K562 (cell line): ENCODE measurements at places on chromosomes 16 and 17.

DNA sequence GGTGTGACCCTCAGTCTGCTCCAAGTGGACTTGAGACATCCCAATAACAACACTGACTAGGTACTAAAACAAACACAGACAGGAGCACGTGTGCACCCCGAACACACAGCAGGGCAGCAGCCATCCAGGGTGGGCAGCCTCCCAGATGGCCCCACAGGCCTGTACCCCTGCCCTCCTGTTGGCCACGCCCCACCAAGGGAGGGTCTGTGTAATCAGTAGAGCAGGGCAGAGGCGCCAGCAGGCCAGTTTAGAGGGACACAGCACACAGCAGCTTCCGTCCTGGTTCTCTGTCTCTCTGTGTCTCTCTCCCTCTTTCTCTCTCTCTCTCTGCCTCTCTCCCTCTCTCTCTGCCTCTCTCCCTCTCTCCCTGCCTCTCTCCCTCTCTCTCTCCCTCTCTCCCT lies 21.4 kb downstream of the ACTG1 start:
- no peak for DNase-seq

GRCh38 chr17:67629971-67630320 lies 87.8 kb upstream of the NOL11 start:
- DNase-seq, result peak; percentile 6

DNA sequence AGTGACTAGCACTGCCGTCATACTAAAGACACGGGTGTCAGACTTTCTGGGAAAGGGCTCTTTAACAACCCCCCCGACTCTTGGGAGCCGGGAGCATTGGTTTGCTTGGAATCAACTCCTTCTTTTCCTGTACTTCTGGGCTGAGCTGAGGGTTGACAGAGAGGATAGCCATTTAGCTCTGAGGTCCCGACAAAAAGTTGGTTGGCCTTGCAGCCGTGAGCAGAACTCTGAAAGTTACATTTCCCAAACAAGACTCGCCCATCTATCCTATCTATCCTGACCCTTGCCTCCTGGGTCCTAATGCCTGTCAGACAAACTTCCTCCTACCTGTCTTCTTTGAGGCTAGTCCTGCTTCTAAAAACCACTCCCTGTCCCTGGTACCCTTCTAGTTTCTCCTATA lies 460.8 kb upstream of the TOM1L1 start:
- DNase-seq, result no peak

DNA sequence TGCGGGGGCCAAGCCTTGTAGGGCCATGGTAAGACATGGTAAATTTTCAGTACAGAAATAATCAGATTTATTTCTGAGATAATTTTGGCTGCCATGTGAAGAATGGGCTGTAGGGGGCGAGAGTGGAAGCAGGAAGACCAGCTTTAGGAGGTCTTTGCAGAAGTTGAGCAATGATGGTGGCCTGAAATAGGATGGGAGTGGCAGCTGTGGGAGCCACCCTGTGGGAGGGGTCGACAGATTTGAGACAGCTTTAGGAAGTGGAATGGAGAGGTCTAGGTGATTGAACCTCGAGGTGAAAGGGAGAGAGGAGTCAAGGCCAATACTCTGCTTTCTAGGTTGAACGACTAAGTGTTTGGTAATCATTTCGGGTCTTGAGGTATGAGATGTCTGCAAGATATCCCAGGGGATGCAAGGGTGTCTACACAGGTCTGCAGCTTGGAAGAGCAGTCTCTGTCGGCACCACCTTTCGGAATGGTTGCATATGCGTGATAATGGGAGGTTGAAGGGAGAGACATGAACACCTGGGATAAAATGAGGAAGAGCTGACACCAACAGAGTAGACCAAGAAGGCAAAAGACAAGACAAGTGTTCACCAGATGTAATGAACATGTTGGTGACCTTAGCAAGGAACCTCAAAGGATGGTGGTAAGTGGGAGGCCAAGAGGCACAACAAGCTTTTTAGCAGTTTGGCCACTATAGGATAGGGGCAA lies 4.2 kb upstream of the ATXN7L3 start:
- peak; percentile 77 for DNase-seq

- DNase-seq, result no peak
Observed at GRCh38 chr17:50332196-50332595, 13.7 kb upstream of the XYLT2 start.

GRCh38 chr17:34485999-34486398 lies 93.4 kb upstream of the TMEM132E start:
- DNase-seq, result no peak

- DNase-seq, result no peak
Observed at GRCh38 chr17:511833-512251, 159.2 kb upstream of the RPH3AL start.

DNA sequence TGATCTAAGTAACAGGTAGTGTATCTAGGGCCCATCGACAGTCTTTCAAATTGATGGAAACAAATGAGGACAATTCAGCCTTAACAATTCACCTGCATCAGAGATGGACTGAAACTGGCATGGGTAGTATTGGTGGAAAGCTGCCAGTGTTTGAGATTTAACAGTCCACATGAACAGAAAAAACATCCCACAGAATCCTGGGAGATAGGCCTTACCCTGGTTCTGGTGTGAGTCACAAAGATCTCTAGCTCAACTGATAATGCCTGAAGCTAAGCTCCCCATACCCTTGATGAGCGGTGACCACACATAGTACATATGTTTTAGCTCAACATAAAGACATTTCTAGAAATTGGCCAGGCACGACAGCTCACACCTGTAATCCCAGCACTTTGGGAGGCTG lies 21.9 kb downstream of the CRK start:
- no peak for DNase-seq

GRCh38 chr17:77810536-77810935 lies 148.0 kb upstream of the TNRC6C start:
- no peak for DNase-seq

- no peak for DNase-seq
Observed at GRCh38 chr16:4520913-4521312, 17.7 kb downstream of the CDIP1 start.

DNA sequence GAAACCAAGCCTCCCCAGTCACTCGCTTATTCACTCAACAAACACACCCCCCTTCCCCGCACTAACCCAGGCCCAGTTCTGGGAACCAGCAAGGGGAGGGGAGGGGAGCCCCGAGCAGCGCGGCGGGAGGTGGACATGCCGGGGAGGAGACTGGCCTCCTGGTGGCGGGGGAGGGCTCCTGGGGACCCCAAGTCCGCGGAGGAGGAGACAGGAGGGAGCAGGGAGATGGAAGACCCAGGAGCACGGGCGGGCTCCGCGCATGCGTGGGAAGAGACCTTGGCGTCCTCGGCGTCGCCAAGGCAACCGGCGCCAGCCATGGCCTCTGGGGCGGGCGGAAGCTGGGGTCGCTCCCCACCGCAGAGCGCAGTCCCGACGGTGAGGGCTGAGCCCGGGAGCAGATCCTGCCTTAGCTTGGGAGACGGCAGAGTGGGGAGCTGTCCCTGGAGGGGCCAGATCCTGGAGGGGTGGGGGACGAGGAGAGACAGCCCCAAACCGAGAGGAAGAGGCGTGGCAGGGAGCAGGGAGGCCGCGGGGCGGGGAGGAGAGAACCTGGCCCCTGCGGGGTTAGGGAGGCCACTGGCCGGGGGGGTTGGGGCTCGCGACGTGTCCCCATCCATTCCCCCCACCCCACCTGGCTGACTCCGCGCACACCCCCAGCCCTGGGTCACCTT lies at the start of gene PRR29:
Gene PRR29 (plus strand): TSS at position 302 of the 671 bp plus-strand sequence. CDS start 14 bp downstream, at position 316.
- peak; percentile 97 for DNase-seq

DNA sequence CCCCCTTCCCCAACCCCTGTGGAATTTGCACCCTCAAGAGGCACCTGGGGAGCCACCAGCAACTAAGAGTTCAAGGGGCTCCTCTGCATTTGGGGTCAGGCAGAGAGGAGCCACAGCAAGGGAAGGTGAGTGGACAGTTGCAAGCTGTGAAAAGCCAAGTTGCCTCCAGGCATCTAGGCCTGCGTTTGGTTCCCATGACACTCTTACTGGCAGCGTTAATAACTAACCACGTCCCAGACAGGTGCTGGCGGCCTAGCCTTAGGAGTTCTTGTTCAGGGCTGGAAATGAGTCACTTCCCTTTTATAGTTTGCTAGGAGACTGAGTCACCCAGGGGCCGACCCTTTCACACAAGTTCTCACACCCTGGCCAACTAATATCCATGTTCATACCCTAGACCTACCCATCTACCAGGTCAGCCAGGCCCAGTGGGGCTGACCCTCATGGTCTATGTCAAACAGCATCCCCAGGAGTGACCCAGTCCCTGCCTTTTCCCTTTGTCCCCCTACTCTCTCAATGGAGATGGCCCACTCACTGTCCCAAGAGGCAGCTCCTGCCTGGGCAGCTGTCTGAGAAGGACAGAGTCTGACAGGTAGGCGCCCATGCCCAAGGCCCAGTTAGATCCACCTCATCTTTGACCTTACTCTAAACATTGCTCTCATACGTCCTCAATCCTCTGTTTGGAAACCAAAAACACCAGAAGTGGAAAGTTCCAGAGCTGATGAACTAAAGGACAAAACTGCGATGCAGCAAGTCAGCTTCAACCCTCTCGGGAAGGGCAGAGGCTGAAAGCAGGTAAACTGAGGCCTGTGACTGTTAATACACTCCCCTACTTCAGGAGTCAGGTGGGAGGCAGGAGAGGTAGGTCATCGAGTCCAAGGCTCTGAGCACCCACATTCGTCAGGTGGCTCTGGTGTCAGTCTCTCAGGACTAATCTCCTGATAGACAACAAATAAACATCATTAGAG lies 300.6 kb downstream of the SOX9 start:
- no peak for DNase-seq

DNA sequence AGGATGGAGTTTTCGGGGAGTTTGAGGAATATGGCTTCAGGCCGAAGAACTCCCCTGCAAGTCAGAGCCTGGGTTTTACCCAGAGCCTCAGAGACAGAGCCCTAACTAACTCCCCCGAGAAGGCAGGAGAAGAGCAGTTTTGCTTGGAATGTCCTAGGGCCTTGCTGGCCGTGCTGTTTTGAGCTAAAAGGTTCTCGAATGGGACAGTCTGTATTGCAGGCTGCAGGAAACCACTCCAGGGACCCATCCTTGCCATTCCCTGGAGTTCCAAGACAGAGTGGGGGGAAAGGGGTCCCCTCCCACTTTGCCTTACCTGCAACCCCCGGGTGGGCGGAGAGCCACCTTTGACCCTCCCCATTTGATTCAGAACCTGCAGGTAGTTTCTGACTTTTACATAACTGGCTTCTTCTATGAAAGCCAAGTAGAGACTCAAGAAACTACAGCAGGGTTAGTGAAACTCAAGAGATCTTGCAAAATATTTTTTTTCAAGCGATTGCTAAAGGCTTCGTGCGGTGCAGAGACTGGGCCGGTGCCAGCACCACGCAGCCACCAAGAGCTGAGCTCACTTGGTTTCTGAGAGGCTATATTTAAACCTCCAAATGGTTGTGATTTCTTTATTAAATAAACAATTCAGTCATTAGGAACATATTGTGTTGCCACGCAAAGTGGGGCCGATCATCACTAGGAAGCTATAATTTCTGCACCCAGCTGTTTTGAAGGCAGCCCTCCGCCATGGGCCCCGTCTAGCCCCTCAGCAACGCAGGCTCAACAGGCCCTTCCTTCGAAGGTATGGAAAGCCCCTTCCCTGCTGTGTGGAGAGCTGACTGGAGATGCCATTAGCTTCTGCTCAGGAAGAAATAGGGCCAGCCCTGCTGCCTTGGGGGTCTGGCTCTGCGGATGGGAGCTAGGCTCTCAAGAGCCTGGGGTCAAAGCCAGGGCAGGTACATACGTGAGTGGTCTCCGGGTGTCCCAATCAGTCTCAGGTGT lies 223.0 kb downstream of the NTN1 start:
- DNase-seq, result no peak

GRCh38 chr16:46974352-46974751 lies 878 bp upstream of the DNAJA2 start:
- peak; percentile 42 for DNase-seq

DNA sequence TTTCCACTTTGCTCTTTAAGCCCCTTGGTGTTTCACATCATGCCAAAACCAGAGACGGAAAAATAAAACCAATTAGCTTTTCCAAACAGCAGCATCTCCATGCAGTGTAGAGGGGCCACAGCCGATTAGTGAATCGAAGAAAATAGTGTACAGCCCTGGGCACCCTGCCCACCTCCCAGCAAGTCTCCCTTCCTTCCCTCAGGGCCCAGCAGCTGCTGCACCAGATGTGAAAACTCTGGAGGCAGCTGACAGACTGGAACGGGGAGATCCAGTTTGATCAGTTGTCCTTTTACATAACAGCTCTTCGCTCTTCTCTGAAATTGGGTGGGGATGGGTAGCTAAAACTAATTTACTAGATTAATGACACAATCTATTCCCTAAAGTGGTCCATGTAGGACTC lies 19.3 kb downstream of the TMEM11 start:
- DNase-seq, result no peak

- DNase-seq, result no peak
Observed at GRCh38 chr16:77816293-77816692, 27.9 kb downstream of the VAT1L start.

- DNase-seq, result peak; percentile 39
Observed at GRCh38 chr17:37527249-37527851, 37.7 kb downstream of the DUSP14 start.

- DNase-seq, result no peak
Observed at GRCh38 chr16:886802-887731, 83.7 kb downstream of the LMF1 start.

DNA sequence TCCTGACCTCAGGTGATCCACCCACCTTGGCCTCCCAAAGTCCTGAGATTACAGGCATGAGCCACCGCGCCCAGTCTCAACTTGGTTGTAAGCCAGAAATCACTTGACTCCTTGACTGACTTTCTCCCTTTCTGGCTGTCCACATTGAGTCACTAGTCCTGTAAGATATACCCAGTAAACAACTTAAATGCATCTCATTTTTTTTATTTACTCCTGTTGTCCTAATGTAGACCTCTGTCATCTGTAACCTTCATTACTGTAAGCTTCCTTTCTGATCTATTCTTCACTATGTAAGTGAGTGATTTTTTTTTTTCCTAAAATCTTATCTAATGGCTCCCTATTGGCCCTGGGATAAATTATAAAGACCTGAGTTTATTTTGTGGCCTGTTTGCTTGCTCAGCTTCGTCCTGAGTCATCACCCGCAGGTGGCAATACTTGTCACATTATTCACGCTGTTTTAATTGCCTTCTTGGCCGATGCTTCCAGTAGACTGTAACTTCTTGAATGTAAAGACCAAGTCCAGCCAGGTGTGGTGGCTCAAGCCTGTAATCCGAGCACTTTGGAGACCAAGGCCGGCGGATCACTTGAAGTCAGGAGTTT lies 41.0 kb downstream of the PAFAH1B1 start:
- DNase-seq, result no peak

DNA sequence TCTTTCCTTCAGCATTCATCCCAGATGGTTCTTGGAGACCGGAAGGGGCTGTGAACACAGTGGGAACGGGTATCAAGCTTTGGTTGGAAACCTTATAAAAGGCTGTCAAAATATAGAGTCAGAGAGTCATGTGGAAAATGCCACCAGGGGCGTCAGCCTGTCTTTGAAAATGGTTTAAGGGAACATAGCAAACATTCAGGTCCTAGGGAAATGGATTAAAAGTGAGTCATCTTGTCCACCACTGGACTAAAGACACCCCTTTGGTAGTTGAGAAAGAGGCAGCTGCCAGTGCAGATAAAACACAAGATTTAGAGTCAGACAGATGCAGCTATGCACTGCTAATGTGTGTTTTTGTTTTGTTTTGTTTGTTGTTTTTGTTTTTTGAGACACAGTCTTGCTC lies 47.8 kb upstream of the BCO1 start:
- DNase-seq, result no peak
